ENCODE measurements at places on chromosomes 7 and 10. TPM values are rescaled to one million over a fixed set of nuclear protein-coding genes. Genes with fewer than 3 reads are reported as not detected.

Gene CFAP70
- total RNA-seq, result 0.98 TPM

Gene C10orf105
- not detected for total RNA-seq

Gene HMX2
- not detected for total RNA-seq

Gene SMARCD3
- total RNA-seq, result 86.3 TPM

Gene CYP3A4
- 107 TPM for total RNA-seq

Gene IDI2
- total RNA-seq, result 43.7 TPM

Gene PPP1R17
- total RNA-seq, result not detected

Gene LRRC61
- 0.62 TPM for total RNA-seq

Gene CALML3
- not detected for total RNA-seq

Gene GPC2
- total RNA-seq, result not detected

Gene TFPI2
- 1.3 TPM for total RNA-seq

Gene GDF10
- total RNA-seq, result 0.36 TPM

Gene CYCS
- 118 TPM for total RNA-seq

Gene LRRD1
- not detected for total RNA-seq

Gene SUN1
- 135 TPM for total RNA-seq

Gene LLCFC1
- total RNA-seq, result not detected

Gene TAS2R3
- total RNA-seq, result not detected

Gene GALNT17
- total RNA-seq, result 1.9 TPM

Gene GIMAP1
- 4.1 TPM for total RNA-seq

Gene C10orf67
- total RNA-seq, result not detected

Gene MSMB
- not detected for total RNA-seq

Gene ASB10
- total RNA-seq, result 20.3 TPM

Gene BMPER
- total RNA-seq, result 11.0 TPM

Gene SCART1
- total RNA-seq, result 0.11 TPM

Gene HDAC9
- total RNA-seq, result 5.6 TPM

Gene TFR2
- total RNA-seq, result 1.0 TPM

Gene KCTD7
- total RNA-seq, result 5.4 TPM

Gene PPP1R3C
- 85.0 TPM for total RNA-seq

Gene TWIST1
- not detected for total RNA-seq

Gene KCNH2
- 1.00 TPM for total RNA-seq

Gene ALOX5
- 4.0 TPM for total RNA-seq
